Body of pancreas (tissue), 4 donors: ENCODE measurements at places on chromosomes 2 and 18.

DNA sequence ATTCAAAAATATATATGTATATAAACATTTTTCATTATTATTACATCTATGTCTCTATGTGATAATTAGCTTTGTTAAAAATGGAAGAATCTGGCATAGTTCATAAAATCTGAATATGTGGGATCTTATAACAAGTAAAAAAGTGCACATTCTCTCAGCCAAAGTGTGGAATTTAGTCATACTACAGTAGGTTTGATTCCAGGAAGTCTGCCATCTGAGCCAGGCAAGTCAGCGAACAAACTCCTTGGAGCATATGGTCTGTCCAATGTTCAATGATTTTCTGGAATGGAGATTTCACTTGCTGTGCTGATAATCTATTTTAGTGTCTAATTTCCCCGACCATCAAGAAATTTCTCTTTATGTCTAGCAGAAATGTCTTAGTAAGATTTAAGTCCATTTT, 1033.2 kb upstream of the NXPH2 start:
- DNase-seq: no peak

- DNase-seq: no peak
Measured at GRCh38 chr2:128439031-128439790, 120.5 kb upstream of the HS6ST1 start.

DNA sequence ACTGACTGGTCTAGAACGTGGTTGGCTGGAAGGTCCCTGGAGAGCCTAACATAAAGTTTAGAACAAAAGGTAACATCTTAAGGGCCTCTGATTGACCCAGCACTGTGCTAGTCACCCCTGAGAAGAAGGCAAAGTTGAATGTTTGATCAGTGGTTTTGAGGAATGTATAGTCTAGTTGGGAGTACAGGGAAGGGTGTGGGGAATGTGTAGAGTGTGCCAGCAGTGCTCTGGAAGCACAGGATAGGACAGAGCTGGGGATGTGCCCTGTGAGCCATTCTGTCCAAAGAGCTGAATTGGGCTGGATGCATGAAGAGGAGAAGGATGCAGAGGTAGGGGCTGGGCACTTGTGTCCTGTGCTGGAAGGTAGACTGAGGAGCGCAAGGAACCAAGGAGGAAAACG, 41.0 kb upstream of the DOCK10 start:
- DNase-seq: no peak

GRCh38 chr18:45802814-45803492, 22.5 kb upstream of the SIGLEC15 start:
- DNase-seq: no peak

DNA sequence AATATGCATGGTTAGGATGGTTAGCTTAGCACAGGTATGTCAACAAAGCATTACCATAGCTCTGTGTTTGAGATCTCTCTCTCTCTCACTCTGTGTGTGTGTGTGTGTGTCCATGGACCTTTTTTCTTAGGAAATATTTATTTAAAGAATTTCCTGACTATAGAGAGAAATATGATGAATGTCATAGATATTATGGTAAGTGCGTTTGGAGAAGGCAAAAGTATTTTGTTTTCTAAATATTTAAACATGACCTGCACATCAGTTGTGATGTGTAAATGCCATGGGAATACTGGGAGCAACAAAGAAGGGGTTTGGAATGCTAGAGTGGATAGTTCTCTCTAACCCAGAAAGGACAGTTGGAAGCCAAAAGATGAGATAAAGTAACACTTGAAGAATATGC, 3.9 kb upstream of the TMEM178A start:
- DNase-seq: no peak

GRCh38 chr2:3958465-3958864, 255.1 kb downstream of the DCDC2C start:
- no peak for DNase-seq

- no peak for DNase-seq
Measured at GRCh38 chr2:106899786-106900530, 14.0 kb upstream of the ST6GAL2 start.

DNA sequence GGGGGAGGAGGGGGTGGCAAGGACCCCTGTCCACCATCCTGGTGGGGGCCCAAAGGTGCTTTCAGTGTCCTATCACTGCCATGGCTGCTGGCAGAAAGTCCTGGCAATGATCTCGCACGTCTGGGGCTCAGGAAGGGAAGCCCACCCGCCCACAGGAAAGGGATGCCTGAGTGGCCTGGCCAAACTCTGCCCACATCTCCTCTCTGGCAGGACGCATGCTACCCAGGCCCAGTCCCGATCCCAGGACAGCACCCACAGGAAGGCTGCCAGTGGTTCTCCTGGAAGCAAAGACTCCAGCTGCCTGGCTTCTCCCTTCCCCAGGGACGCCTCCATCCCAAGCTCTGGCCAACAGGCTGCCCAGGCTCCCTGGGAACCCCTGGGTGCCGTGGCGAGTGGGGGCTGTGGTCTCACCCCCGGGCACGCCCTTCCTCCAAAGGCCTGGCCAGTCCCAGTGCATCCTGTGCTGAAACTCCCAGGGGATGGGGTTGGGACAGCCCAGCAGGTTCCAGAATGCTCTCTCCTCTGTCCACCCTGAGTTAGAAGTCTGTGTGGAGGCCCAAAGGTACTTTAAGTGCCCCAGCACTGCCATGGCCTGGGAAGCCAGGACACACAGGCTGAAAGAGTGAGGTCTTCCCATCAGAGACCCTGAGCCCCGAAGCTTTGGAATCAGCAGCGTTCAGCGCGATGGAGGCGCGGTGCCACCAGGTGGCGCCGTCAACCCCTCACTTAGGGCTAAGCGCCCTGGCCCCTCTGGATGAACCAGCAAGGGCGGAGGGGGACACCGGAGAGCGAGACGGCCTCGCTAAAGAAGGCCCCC, 29.8 kb upstream of the TAF1B start:
- DNase-seq: peak; percentile 73

- DNase-seq: no peak
Measured at GRCh38 chr2:121472470-121472993, 58.1 kb upstream of the RNU4ATAC start.

- no peak for DNase-seq
Measured at GRCh38 chr18:68533641-68534040, 181.3 kb downstream of the TMX3 start.

GRCh38 chr2:19736191-19736831, 165.5 kb downstream of the TTC32 start:
- no peak for DNase-seq

GRCh38 chr18:79798346-79798998, 734 bp downstream of the KCNG2 start:
- no peak for DNase-seq

DNA sequence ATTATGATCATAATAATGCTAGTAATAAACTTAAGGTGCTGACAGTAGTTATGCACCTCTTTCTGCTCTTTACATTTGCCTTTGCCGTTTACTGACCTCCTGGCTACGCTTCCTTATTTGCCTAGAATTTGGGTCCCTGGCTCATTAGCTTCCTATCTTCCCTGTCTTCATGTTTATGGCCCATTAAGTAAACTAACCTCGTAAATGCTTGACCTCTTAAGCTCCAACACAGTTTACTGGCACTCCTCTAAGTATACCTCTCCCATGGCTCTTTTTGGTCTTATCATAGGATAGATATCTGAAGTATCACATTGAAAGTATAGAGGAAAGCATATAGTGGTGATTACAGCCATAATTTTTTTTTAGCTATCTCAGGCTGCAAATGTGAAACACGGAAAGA, 657.3 kb upstream of the SLC39A10 start:
- DNase-seq: no peak

GRCh38 chr2:215603440-215603839, 167.6 kb upstream of the FN1 start:
- DNase-seq: no peak

DNA sequence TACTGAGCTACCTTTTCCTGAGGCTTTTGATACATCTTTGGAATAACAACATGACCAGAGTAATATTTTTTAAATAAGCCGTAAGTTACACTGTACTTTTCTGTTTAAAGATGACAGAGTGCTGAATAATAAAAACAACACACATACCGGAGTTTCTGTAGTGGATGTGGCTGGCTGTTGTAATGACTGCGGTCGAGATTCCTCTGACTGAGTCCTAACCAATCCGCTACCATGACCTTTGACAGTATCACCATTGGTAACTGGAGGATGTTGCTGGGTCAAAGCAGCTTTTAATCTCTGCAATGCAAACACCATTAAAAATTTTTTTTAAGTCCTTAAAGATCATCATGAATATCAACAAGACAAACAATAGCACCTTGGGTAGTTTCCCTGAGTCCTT, 70.7 kb downstream of the ATF2 start:
- no peak for DNase-seq

GRCh38 chr18:21894619-21895367, 154.2 kb downstream of the MIB1 start:
- peak; percentile 73 for DNase-seq

DNA sequence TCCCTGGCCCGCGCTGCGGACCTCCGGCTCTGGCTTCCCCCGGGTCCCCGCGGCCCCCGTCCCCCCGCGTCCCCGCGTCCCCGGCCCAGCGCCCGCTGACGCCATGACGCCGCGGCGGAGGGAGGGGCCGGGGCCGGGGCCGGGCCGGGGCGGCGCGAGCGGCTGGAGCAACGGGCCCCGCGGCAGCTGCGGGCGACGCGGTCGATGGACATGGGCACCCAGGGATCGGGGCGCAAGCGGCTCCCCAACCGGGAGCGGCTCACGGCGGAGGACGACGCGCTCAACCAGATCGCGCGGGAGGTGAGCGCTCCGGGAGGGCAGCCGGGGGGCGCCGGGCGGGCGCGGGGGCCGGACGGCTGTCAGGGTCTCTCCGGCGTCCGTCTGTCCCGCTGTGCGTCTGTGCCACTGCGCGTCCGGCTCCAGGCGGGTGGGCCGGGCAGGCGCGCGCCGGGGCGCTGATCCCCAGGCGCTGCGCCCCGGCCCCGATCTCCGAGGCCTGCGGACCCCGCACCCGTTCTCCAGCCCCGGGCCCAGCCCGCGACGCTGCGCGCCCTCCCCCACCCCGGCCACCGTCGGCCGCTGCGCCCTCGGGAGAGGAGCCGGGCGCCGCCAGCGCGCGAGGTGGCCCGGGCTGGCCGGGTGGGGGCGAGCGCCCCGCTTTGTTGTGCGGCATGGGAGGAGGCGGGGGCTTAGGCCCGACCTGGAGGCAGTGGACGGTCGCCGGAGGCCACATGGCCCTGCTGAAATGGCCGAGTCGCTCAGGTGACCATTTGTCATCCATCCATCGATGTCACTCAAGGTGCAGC, at the start of gene LRRFIP1:
LRRFIP1 (plus strand) TSS at position 147 of the 806 bp plus-strand sequence; CDS start at position 205, 58 bp downstream.
- DNase-seq: peak; percentile 32

GRCh38 chr2:234914371-234915154, 37.3 kb upstream of the SH3BP4 start:
- DNase-seq: no peak

DNA sequence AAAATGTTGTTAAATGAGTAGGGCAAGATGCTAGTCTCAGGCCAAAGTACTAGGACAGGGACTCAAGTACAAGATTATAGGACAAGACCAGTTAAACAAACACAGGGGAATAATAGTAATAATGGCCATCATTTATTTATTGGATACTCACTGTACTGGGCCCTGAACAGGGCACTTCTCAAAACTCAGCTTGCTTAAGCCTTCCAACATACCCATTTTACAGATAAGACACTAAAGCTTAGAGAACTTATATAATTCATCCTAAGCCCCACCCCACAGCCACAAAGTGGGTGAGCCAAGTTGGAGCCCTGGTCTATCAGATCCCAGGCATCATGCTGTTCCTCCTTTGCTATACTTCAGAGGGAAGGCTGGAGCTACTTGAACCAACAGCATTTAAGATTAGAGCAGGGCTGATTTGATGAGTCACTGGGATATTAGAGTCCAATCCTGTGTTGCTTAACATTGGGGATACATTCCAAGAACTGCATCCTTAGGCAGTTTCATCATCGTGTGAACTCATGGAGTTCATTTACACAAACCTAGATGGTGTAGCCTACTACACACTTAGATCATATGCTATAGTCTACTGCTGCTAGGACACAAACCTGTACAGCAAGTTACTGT, 153.6 kb downstream of the MTCL1 start:
- DNase-seq: no peak

DNA sequence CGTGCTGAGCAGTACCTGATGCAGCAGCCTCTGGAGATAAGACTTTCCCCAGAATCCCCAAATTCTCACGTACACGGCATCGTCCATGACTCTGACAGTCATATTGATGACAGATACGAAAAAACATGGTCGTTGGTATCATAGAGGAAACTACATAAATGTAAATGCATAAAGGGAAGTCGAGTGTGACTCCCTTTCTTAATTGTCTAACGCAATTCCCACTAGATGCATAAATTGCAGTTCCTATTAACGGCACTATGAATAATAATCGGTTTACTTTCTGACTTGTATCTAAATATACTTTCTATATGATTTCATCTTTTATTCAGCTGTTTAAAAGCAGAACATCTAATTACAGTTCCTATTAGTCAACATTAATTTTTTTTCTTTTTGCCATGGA, 322.6 kb upstream of the REV1 start:
- DNase-seq: no peak

DNA sequence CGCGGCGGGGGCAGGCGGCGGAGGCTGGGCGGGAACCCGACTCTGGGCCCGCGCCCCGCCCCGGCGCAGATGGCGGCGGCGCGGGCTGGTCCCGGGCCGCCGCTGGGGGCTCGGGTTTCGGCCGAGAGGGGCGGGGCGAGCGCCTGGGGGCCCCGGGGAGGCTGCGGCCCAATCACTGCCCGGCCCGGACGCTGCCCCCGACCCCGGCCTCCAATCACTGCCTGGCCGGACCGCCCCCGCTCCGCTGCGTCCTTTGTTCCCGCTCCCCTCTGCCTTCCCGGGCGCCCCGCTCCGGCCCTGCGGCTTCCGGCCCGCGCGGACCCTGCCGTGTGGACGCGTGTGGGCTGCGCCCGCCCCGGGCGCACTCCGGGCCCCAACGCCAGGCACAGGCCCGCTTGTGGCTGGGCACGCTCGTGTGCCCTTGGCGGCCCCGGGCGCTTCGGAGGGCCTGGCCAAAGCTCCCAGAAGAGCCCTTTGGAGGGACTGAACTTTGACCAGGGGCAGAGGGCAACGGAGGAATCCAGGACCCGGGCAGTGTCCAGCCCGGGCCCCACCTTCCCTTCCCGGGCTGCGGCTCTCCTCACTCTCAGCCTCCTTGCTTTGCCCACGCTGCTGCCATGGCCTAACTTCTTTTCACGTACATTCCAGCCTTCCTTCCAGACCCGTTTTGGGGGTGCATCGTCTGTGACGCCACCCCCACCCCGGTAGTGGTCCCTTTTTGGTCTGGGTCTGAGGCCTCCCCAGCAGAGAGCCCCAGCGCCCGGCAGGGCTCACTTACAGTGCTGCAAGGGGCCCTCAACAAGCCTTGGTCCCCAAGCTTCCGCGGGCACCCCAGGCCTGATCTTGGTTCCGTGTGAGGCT, 27.1 kb upstream of the PTMA start:
- peak; percentile 90 for DNase-seq

DNA sequence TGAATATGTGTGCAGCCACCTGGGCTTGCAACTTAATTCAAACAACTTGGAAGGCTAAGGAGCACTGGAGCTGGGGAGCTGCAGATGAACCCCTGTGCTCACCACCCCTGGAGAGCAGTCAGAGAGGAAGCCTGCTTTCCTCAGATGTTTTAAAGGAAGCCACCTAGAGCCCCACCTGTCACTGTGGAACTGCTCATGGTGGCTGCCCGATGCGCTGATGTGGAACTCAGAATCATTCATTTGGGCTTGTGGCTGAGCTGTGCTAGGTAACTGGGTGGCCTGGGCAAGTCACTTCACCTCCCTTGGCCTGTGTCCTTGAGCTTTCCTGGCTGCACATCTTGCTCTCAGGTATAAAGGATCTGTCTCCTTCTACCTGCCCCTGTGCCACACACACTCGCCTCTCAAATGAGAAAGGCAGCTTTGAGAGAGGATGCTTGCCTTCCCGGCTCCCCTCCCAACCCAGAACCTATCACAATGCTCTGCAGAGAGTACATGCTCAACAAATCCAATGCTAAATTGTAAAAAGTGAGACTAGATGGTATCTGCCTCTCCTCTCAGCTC, 41.3 kb downstream of the BCL11A start:
- DNase-seq: no peak

- DNase-seq: no peak
Measured at GRCh38 chr2:239790313-239790712, 234.8 kb downstream of the NDUFA10 start.
